ENCODE measurements at places on chromosomes 12 and 14.

DNA sequence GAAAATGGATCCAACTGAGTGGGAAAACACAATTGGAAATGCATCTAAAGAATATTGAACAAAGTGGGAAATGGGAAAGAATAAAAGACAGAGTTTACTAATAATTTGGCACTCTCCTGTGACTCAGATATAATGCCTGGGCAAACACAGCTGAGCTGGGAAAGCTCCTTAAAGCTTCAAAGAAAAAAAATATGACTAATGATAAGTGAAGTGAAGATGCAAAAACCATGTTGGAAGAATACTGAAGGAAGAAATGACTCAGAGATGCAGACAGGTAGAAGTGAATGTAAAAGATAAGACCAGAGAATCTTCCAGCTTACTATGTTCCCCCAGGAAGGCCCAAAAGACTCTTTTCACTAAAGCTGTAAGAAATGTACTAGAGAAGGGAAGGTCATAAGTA lies 62.4 kb upstream of the FOXG1 start:
- no peak for DNase-seq

DNA sequence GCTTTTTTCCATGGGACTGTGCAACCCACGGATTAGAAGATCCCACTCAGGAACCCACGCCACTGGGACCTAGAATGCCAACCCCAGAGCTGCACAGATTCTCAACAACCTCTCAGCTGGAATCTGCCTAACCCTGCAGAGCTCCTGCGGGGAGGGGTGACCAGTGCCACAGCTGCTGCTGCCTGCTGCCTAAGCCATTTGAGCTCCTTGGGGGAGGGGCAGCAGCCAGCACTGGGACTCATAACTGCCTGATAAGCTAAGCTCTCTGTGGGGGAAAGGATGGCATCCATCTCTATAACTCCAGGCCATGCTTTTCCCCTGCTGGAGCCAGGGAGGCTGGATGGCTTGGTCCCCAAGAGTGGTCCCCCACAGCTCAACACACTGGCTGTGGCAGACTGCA lies 182.8 kb downstream of the SLC5A8 start:
- DNase-seq, result no peak

DNA sequence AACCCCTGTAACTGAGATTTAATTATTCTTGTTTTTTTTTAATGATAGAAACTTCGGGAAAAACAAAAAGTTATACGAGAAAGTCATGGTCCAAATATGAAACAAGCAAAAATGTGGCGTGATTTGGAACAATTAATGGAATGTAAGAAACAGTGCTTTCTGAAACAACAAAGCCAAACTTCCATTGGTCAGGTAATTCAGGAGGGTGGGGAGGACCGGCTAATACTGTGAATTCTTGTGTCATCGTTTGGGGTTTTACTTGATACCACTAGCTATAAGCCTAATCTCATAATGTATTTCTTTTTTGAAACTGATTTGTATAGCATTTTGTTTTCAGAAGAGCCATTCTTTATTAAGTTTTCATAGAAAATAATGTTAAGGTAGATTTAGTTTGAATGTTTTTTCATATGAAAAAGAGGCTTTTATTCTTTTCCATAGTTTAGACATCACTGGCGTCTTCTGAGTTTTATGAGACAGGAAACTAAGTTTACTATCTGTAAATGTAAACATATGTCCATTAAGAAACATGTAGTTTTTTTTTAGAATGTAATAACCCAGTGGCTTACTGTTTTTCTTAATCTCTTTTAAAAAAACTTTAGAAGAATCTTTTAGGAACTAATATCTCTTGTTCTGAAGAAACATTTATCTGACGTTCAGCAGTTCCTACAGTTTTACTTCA lies 62.9 kb upstream of the ATP2A2 start:
- DNase-seq, result no peak

DNA sequence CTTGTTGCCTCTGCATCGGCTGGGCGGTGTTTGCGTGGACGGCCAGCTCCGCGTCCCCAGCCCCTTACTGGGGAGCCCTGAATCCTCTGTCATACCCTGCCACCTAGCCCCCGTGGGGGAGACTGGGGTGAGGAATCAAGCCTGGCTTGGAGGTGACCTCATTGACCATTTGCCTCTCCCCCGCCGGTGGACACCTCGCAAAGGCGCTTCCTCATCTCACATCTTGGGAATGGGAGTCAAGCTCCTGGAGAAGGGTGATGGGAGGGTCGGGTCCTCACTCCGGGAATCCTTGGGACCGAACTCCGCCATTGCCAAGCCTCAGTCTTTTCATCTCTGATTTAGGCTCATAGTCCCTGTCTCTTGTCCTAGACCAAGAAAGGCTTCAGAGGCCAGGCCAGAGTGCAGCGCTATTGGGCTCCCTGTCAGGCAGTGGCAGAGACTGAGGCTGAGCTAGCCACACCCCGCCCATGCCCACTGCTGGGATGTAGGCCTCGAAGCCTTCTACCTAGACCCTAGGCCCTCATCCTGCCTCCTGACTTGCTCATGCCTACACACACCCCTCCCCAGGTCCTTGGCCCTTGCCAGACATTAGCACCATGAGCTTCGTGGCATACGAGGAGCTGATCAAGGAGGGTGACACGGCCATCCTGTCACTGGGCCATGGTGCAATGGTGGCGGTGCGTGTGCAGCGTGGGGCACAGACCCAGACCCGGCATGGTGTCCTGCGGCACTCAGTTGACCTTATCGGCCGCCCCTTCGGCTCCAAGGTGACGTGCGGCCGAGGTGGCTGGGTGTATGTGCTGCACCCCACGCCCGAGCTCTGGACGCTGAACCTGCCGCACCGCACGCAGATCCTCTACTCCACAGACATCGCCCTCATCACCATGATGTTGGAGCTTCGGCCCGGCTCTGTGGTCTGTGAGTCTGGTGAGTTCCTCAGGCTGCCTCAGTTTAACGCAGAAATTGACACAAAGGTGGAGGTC lies 678 bp downstream of the TRMT61A start:
- no peak for DNase-seq

DNA sequence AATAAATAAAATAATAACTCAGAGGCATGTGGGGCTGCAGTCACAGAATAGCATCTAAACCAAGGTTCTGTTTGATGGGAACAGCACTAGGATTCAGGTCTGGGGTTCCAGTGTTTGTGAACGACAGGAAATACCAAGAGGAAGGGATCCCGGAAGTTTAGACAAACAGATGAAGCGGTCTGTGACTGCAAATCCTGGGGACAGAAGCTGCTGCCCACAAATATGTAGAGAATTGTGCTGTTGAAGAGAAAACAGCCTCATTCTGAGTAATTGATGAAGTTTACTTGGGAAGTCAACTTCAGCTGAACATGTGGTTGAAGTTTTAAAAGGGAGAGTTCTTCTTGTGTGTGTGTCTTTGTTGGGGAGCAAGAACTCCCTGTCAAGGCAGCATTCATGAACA lies 98.4 kb upstream of the TBX5 start:
- no peak for DNase-seq

- no peak for DNase-seq
These were observed 18.8 kb upstream of the FLVCR2 start for GRCh38 chr14:75559451-75560222.

GRCh38 chr14:35341751-35342488 lies 49.7 kb downstream of the PSMA6 start:
- DNase-seq, result peak; percentile 61

GRCh38 chr14:100567009-100567876 lies 20.0 kb downstream of the BEGAIN start:
- no peak for DNase-seq

Measured in COLO829 (cell line).